Ecto neural progenitor cell (in vitro differentiated cells): ENCODE measurements at places on chromosomes 6 and 20.

DNA sequence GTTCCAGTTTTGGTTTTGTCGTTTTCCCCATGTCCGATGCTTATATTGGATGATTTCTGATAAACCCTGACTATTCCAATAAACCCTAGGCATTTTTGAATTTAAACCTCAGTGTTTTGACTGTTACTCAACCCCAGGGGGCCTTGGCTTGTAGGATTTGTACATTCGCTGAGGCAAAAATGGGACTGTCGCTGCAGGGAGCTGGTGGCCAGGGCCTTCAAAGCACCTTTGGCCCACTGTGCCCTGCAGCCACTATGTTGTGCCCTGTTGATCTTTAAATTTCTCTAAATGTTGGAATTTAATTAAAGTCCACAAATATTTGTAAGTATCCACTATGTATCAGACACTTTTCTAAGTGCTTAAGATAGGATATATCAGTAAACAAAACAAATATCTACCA is 9.5 kb upstream of the NOL7 start:
- no peak for DNase-seq

- no peak for DNase-seq
Measured at GRCh38 chr6:48985025-48985424, 478.0 kb downstream of the MMUT start.

GRCh38 chr20:24543741-24544140 is 74.3 kb downstream of the SYNDIG1 start:
- no peak for DNase-seq

DNA sequence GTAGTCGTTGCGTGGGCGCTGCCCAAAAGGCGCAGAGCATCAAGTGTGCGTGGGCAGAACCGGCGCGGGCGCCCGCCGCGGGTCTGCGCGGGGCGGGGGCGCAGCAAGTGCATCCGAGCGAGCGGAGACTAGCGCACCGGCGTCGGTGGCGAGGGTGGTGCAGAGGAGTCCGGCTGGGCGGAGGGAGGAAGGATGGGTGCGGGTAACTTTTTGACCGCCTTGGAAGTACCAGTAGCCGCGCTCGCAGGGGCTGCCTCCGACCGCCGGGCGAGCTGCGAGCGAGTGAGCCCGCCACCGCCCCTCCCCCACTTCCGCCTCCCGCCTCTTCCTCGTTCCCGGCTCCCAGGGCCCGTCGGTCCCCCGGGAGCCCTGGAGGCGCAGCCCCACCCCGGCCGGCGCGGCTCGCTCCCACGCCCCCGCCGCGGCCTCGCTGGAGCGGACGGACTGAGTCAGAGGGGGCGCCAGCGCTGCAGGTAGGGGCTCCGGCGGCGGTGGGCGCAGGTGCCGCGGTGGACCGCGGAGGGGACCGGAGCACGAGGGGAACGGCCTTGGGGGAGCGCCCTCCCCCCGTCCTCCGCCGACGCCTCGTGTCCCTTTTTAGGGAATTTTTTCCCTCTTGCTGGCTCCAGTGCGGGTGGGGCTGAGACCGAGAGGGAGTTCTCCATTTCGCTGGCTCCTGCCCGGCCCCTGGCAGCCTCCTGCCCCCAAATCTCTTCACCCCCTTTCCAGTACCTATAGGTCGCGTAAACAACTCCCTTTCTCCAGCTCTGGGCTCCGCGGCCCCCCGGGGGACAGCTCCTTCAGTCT is 1.6 kb upstream of the DBNDD2 start:
- DNase-seq: peak; percentile 76

- no peak for DNase-seq
Measured at GRCh38 chr6:140271759-140272377, 897.4 kb upstream of the CITED2 start.

DNA sequence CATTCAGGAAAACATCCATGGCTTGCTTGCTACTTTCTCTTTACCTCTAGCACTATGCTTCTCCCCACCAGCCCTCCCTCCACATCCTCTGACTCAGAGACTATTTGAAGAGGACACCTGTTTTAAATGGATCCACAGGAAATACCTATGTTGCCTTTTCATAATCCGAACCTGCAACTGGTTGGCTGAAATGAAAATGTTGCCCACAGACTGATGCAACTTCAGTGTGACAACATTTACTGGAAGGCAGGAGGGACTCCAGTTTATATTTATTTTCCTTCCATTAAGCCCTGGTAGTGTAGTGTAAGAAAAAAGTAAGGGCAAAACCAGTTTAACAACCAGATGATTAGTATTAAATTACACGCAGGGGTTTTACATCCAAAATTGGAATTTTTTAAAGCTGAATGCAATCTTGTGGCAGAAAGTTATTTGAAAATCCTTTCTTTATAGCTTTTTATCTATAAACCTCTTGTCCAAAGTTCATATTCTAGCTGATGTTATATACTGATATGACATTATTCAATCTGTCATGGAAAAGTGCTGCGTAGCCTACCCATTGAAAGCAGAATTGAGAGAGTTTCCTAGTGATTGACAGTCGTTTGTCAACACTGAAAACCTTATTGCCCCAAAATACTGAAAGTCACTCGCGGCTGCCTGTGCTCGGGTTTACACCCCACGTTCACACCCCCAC is 881 bp upstream of the AIG1 start:
- DNase-seq: no peak

GRCh38 chr6:143397227-143398222 is 53.0 kb downstream of the ADAT2 start:
- DNase-seq: no peak

DNA sequence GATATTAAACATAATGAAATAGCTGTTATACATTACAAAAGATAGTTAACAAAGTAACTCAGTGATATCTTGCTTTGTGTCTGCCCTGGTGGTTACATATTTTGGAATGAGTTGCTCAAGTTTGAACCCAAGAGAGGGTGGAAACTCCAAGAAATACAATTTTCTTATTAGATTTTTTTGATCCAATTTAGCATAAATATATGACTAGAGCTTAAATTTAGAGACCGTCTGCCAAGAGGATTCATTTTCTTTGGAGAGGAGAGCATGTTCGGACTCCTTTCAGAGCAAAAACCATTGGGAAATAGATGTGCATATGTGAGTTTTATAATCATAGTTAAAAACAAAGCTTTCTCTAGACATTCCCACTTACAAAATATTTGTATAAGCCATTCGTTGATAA is 353.4 kb downstream of the EPM2A start:
- DNase-seq: no peak

GRCh38 chr20:62466072-62466760 is 9.6 kb downstream of the GATA5 start:
- DNase-seq: no peak

DNA sequence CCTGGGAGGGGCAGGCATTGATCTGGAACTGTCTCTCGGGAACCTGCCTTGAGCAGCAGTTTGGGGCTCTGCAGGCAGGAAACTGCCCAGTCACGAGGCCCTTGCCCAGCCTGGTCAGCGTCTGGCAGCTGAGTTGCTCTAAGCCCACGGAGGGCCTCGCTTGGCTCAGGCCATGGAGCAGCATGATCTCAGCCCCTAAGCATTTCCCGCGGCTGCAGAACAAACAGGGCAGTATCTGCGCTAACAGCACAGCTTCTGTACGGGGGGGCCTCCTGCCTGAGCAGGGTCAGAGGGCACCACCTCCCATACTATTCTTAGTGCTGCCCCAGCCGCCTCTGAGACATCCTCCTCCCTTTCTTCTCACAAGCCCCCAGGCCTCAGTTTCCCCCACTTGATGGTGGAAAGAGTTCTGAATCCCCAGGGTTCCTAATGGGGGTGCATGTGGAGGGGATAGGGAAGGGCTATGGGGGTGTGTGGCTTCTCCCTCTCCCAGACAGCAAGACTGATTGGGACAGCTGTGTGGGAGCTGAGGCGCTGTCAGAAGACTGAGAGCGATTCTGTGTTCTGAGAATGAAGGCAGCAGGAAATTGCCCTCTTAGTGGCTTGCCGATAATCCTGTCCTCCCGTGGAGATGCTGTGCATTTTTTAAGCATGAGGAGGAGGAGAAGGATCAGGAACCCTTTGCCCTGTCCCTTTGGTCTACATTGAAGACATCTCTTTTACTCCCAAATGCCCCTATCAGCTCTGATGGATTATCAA is 46.4 kb downstream of the MOCS1 start:
- DNase-seq: peak; percentile 63

GRCh38 chr6:165962366-165962765 is 205.3 kb downstream of the TBXT start:
- DNase-seq: no peak

DNA sequence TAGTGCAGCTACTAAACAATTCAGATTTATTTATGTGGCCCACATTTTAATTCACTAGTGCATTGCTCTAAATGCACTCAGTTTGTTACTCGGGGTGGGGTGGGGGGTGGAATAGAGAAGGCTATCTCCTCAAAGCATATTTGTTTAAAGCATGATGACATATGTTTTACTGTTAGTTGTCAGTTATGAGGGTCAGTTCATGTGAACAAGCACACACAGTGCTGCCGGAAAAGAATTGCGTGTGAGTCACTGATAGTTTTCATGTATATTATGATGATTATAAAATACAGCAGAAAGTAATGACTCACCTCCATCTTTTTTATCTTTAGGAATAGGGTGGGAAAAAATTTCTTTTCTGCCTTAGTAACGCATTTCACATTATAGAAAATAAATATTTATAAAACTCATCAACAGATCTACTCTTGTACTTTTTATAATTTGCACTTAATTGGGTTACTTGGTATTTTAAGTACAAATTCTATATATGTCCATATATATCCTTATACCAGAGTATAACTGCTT is 42.2 kb upstream of the STXBP5 start:
- no peak for DNase-seq

DNA sequence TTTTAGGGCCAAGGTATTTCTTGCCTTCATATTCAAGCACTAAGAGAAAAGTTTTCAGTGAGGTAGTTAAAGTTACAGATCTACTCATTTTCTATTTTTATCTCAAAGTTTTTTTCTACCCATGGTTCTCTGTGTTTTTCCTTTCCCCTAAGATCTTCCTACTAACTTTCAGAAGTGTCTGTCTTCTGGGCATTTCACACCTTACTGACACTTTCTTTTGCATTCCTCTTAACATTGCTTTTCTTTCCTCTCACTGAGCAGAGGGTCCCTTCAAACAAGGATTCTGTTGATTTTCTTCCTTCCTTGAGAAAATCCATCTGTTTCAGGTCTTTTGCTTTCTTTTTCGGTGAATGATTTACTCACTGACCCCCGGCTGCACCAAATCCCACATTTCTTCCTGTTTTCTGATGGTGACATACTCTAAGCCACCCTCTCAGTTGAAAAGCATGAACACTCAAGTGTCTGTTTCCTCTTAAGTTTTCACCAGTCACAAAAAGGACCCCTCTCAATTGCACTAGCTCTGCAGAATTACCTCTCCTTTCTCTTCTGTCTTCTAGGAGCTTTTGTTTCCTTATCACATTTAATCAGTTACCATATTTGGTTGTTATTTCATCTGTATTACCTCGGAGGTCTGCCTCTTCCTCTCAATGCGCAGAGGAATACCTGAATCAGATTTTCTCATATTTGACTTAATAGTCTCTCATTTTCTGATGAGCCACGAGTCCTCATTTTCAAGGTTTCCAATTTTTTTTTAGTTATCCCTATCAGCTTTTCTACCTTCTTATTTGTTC is 73.5 kb upstream of the RNF217 start:
- DNase-seq: no peak

GRCh38 chr6:170187669-170188566 is 103.0 kb downstream of the DLL1 start:
- peak; percentile 32 for DNase-seq

GRCh38 chr20:50911030-50911429 is 20.2 kb downstream of the ADNP start:
- DNase-seq: no peak

DNA sequence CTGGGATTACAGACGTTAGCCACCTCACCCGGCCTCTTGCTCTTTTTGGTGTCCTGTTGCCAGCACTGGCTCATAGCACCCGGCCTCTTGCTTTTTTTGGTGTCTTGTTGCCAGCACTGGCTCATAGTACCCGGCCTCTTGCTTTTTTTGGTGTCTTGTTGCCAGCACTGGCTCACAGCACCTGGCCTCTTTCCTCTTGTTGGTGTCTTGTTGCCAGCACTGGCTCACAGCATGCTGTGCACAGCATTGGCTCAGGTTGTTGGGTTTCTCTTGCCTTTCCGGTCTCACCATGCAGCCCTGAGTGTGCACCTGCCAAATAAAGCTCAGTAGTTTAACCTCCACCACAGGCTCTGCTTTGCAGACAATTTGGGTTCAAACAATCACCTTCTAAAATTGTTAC is 208.2 kb downstream of the THBS2 start:
- DNase-seq: peak; percentile 26

- DNase-seq: no peak
Measured at GRCh38 chr20:57719951-57720350, 10.1 kb upstream of the PMEPA1 start.

- DNase-seq: no peak
Measured at GRCh38 chr6:56643379-56644089, 845 bp upstream of the DST start.

- DNase-seq: no peak
Measured at GRCh38 chr20:7410150-7410549, 530.1 kb downstream of the HAO1 start.

DNA sequence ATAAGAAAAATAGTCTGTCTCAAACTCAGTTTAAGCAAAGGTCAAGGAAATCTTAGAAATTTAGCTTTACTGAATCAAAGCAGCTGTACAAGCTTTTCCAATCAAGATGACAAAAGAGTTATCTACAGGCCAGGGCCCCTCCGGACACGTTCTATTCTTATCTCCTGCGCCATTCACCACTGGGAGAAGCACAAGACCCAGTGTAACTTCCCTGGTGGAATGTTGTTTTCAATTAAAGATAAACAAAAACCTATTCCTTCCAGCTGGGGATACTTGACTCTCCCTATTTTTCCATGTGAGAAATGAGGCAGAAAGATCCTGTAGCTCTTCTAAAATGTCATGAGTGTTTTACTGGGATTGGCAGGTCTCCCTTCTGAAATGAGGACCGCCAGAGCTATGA is 123.3 kb downstream of the TBX18 start:
- no peak for DNase-seq

DNA sequence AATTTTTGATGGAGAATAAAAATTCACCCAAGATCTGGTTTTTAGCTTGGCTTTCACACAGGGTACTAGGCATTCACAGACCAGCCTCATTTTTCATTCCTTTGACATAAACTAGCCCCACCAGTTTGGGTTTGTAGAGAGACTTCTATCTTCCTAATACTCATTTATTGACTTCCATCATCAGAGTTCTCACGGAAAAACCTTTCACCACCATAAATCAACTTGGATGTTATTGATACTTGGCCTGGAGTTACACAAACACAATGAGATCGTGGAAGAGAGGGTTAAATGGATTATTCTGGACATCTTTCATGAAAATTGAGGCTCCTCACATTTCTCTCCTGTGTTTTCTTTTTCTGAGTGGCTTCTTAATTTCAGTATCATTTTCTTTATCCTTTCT is 26.8 kb upstream of the EDN1 start:
- DNase-seq: no peak

DNA sequence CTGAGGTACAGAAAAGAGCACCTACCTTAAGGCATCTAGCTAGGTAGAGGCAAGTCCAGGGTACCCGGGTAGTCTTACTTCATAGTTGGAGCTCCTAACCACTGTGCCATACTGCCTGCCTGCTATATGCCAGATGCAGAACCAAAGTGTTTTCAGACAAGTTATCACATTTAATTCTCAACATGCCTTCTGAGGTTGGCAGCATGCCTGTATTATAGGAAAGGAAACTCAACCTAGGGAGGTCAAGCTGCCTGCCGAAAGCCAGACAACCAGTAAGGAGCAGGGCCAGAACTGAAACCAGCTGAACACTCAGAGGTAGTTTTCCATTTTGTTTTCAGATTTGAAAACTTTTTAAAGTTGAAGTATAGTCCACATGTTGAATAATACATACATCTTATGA is 5.4 kb downstream of the CTNNBL1 start:
- DNase-seq: no peak

- DNase-seq: no peak
Measured at GRCh38 chr20:11054266-11054993, 380.6 kb upstream of the JAG1 start.
